Gastrocnemius medialis (tissue), 4 donors: ENCODE measurements at places on chromosomes 16 and 17. TPM values are rescaled to one million over a fixed set of nuclear protein-coding genes. Genes with fewer than 3 reads are reported as not detected.

GRCh38 chr16:78317564-78318240 lies 218.2 kb downstream of the WWOX start:
- H3K36me3 ChIP-seq, result no peaks in the 10 kb centered on the region
- H3K27ac ChIP-seq, result peak overlapping the region; percentile 57
- peak overlapping the region; percentile 21 for H3K4me3 ChIP-seq
- no peak for DNase-seq

GRCh38 chr16:81221731-81222130 lies 16.8 kb upstream of the BCO1 start:
- H3K4me1 ChIP-seq, result no peaks in the 10 kb centered on the region
- DNase-seq, result no peak
- no peaks in the 10 kb centered on the region for H3K27me3 ChIP-seq
- no peak overlapping the region for H3K4me3 ChIP-seq

- no peaks in the 10 kb centered on the region for H3K36me3 ChIP-seq
- H3K4me3 ChIP-seq, result peak overlapping the region; percentile 68
- peak overlapping the region; percentile 59 for H3K27ac ChIP-seq
- H3K4me1 ChIP-seq, result peaks cover 7% of the 10 kb centered on the region
- H3K27me3 ChIP-seq, result no peaks in the 10 kb centered on the region
Observed at GRCh38 chr17:31859487-31860008, 504 bp upstream of the COPRS start.

DNA sequence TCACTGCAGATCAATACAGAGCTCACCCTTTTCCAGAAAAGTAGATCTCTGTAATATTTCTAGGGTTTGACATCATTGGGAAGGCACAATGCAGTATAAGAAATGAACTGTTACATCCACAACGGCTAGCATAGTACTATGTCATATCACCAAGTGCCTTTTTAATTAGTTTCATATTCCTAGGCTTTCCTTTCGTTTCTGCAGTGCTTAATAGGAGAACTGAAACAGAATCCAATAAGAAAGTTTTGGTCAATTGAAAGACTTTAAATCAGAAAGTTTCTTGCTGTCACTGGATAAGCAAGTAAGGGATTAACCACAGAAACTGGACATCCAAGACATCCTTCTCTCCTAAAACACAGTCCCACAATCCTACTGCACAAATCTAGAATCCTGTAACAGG lies 3.5 kb upstream of the RNF43 start:
- no peak overlapping the region for H3K4me3 ChIP-seq
- no peak for DNase-seq
- H3K4me1 ChIP-seq, result peaks cover 10% of the 10 kb centered on the region
- H3K27me3 ChIP-seq, result no peaks in the 10 kb centered on the region
- H3K27ac ChIP-seq, result no peak overlapping the region
- no peaks in the 10 kb centered on the region for H3K36me3 ChIP-seq

DNA sequence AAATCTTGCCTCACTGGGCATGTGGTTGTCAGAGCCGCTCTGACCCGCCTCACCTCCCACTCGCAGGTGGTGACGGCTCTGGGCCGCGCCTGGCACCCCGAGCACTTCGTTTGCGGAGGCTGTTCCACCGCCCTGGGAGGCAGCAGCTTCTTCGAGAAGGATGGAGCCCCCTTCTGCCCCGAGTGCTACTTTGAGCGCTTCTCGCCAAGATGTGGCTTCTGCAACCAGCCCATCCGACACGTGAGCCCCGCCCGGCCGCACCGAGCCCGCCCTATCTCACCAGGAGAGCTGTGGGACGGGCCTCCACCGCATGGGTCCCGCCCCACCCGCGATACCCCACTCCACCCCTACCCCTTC lies 4.0 kb downstream of the TGFB1I1 start:
- peaks cover 21% of the 10 kb centered on the region for H3K27me3 ChIP-seq
- DNase-seq, result no peak
- H3K4me3 ChIP-seq, result no peak overlapping the region
- no peak overlapping the region for H3K27ac ChIP-seq
- H3K4me1 ChIP-seq, result peaks cover 11% of the 10 kb centered on the region

- H3K27ac ChIP-seq, result peak overlapping the region; percentile 53
- H3K27me3 ChIP-seq, result no peaks in the 10 kb centered on the region
- H3K36me3 ChIP-seq, result no peaks in the 10 kb centered on the region
- no peak for DNase-seq
Observed at GRCh38 chr17:4520060-4520893, 21.6 kb downstream of the SPNS2 start.

DNA sequence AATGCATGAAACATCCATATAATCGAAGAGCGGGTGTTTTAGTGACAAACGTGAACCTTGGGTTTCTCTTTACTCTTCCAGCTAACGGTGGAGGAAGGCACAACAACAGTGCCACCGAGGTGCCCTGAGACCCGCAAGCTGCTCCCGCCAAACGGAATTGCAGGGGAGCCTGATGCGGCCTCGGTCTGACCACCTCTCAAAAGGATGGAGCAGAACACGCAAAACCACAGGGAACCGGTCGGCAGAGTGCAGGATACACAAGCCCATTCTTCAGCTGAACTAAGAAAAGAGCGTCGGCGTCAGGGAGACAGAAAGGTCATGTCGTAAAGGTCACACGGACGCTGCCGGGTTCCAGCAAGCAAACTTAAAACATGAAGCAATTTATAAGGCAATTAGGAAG lies 109.5 kb upstream of the ZNF750 start:
- no peaks in the 10 kb centered on the region for H3K4me1 ChIP-seq
- H3K4me3 ChIP-seq, result no peak overlapping the region

- H3K36me3 ChIP-seq, result no peaks in the 10 kb centered on the region
- no peak overlapping the region for H3K27ac ChIP-seq
- H3K27me3 ChIP-seq, result no peaks in the 10 kb centered on the region
- no peak for DNase-seq
Observed at GRCh38 chr17:76640550-76641380, 2.8 kb downstream of the ST6GALNAC1 start.

DNA sequence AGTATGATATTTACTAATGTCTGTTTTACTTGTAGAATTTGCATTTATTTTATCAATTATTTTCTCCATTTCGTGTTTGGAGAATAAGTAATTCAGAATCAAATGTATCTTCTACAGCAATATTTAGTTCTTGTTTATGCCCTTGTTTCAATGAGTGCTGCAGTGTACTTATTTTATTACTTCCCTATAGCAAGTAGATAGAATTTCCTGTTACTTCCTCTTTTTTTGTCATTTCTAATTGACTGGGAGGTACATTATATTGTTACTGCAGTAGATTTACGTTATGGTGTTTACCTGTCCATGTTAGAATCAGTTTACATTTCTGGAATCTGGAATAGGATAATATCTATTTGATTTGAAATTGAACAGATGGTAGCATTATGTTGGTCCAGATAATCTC lies 71.2 kb downstream of the OMG start:
- no peaks in the 10 kb centered on the region for H3K4me1 ChIP-seq
- no peaks in the 10 kb centered on the region for H3K27me3 ChIP-seq
- no peak for DNase-seq
- no peak overlapping the region for H3K27ac ChIP-seq
- no peak overlapping the region for H3K4me3 ChIP-seq

DNA sequence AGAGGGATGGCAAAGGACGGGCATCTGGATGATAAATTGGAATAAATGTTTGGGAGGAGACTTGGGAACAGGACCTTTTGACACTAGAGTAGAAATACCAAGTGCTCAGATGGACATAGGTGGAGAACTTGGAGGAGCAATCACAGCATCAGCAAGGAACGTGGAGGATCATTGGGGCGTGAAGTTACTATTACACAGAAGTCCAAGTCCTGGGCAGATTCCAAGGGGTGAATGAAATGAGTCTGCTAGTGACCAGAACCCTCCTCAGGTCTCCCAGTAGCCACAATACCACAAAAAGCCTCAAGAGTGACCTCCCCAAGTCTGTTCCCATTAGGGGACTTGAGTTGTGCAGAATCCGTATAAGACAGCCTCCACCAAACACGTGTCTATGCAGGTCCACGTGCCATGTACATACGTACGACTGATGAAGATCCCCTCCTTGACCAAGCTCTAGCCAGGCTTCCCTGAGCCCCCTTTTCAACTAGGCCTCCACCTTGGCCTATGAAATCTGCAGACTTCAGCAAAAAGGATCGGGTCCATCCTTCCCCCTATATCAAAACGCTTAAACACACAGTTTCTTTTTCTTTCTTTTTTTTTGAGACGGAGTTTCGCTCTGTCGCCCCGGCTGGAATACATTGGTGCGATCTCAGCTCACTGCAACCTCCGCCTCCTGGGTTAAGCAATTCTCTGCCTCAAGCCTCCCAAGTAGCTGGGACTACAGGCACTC lies 2.2 kb downstream of the C17orf67 start:
- no peak for DNase-seq
- peaks cover 10% of the 10 kb centered on the region for H3K4me1 ChIP-seq
- peaks cover 5% of the 10 kb centered on the region for H3K27me3 ChIP-seq
- no peaks in the 10 kb centered on the region for H3K36me3 ChIP-seq

DNA sequence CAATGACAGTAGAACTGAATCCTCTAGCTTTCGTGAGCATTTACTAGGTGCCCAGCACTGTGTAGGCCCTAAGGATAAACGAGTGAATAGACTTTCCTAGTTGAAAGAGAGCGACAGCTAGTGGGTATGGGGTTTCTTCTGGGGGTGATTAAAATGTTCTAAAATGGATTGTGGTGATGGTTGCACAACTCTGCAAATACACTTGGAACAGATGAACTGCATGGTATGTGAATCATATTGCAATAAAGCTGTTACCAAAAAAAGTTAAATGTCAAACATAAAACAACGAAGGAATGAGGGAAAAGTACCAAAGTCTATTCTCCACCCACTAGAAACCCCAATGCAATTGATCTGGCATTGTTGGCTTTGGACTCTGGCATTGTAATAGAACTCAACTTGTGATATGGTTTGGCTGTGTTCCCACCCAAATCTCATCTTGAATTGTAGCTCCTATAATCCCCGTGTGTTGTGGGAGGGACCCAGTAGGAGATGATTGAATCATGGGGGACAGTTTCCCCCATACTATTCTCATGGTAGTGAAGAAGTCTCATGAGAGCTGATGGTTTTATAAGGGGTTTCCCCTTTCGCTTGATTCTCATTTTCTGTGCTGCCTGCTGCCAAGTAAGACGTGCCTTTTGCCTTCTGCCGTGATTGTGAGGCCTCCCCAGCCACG lies 70.5 kb downstream of the MARF1 start:
- no peaks in the 10 kb centered on the region for H3K27me3 ChIP-seq
- H3K36me3 ChIP-seq, result no peaks in the 10 kb centered on the region
- peaks cover 45% of the 10 kb centered on the region for H3K4me1 ChIP-seq
- no peak overlapping the region for H3K27ac ChIP-seq
- DNase-seq, result no peak

DNA sequence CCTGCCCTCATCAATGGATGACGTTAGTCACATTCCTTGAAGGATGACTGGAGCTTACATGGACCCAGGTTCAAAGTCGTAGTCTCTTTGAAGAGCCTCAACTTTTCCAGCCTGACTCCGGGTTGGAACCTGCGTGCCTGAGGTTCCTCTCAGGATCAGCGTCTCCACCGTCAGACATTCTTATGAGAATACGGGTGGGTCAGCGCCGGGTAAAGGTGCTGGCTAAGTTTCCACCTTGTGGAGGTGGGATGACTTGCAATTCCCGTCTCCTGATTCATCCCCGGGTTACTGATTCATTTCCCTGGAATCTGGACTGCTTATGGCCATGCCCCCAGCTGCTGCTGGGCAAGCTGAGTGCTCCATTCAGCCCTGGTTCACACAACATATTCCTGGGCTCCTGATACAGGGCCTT lies 38.9 kb upstream of the CMIP start:
- H3K27me3 ChIP-seq, result peaks cover 10% of the 10 kb centered on the region
- H3K4me1 ChIP-seq, result no peaks in the 10 kb centered on the region
- DNase-seq, result no peak
- no peaks in the 10 kb centered on the region for H3K36me3 ChIP-seq

DNA sequence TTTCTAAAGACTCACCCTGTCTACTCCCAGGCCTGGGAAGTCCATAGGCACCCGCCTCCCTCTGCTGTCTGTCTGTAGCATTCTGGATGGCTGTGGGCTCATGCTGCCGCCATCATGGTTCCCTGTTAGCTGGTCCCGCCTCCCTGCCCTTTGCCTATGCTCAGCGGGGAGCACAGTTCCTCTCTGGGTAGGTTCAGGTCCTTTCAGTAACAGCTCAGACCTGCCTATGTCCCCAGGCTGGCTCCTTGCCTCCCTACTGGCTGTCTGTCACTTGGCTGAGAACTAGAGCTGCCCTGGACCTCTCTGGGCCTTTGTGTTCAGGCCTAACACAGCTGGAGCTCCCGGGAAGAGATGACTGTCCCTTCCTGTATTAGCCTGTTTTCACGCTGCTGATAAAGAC lies 317.9 kb downstream of the SNX29 start:
- DNase-seq, result no peak
- H3K4me1 ChIP-seq, result no peaks in the 10 kb centered on the region
- no peak overlapping the region for H3K27ac ChIP-seq
- no peaks in the 10 kb centered on the region for H3K27me3 ChIP-seq

DNA sequence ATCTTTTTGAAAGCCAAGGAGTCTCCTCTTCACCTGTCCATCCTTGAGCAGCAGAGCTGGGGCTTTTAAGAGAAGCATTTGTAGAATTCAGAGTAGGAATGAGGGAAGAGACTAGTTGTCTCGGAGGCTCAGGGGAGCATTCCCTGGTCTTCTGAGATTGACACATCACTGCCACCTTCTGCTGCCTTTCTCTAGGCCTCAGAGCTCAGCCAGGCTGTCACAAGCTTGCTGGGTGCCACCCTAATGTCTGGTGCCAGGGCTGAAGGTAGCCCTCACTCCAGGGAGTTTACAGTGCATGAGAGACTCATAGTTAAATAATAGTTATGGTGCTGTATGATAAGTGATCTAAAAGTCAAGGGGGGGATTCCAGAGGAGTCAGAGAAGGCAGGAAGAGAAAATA lies 39.7 kb downstream of the B9D1 start:
- no peaks in the 10 kb centered on the region for H3K27me3 ChIP-seq
- no peaks in the 10 kb centered on the region for H3K36me3 ChIP-seq
- no peak overlapping the region for H3K4me3 ChIP-seq
- peaks cover 1% of the 10 kb centered on the region for H3K4me1 ChIP-seq
- no peak for DNase-seq

GRCh38 chr16:68450741-68451255 lies 2.5 kb upstream of the SMPD3 start:
- no peak overlapping the region for H3K27ac ChIP-seq
- peaks cover 4% of the 10 kb centered on the region for H3K27me3 ChIP-seq
- DNase-seq, result no peak
- H3K4me3 ChIP-seq, result no peak overlapping the region
- peaks cover 9% of the 10 kb centered on the region for H3K4me1 ChIP-seq
- H3K36me3 ChIP-seq, result no peaks in the 10 kb centered on the region

- H3K4me3 ChIP-seq, result no peak overlapping the region
- no peaks in the 10 kb centered on the region for H3K36me3 ChIP-seq
- no peaks in the 10 kb centered on the region for H3K4me1 ChIP-seq
- DNase-seq, result no peak
- H3K27me3 ChIP-seq, result peaks cover 9% of the 10 kb centered on the region
- H3K27ac ChIP-seq, result no peak overlapping the region
Observed at GRCh38 chr17:48767263-48767774, 38.8 kb upstream of the HOXB13 start.

Gene NCBP3
- 9.5 TPM for total RNA-seq

Gene PCYT2
- 33.9 TPM for total RNA-seq

Gene CES3
- total RNA-seq, result 13.4 TPM

Gene TEX14
- not detected for total RNA-seq

Gene PIRT
- not detected for total RNA-seq
